ENCODE measurements at places on chromosomes 12 and 14.

DNA sequence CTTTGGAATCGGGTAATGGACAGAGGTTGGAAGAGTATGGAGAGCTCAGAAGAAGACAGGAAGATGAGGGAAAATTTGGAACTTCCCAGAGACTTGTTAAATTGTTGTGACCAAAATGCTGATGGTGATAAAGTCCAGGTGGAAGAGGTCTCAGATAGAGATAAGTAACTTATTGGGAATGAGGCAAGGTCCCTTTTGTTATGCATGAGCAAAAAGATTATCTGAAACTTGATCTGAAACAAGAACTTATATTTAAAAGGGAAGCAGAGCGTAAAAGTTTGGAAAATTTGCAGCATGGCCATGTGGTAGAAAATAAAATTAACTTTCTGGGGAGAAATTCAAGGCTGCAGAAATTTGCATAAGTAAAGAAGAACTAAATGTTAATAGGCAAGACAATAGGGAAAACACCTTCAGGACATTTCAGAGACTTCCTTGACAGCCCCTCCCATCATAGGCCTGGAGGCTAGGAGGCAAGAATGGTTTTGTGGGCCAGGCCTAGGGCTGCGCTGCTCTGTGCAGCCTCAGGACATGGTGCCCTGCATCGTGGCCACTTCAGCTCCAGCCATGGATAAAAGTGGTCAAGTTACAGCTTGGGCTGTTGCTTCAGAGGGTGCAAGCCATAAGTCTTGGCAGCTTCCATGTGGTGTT is 425.7 kb upstream of the PRICKLE1 start:
- no peak for DNase-seq

GRCh38 chr12:69366796-69367195 is 7.3 kb downstream of the YEATS4 start:
- no peak for DNase-seq

DNA sequence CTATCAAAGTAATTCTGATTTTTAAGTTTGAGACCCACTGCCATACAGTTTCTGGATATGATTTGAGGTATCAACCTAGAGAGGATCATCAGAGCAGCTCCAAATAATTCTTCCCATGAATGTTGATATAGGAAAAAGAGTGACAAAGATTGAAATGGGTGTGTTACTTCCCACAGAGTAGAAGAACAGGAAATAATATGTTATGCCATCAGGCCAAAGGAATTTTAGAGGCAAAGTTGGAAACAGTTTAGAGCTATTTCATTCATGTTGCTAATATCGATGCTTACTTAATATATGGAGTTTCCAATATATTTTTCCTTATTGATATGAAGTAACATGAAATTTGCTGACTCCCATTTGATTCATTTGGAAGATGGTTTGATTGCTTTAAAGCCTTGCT is 8.9 kb upstream of the MSRB3 start:
- no peak for DNase-seq

GRCh38 chr12:105048315-105048714 is 35.9 kb downstream of the ALDH1L2 start:
- DNase-seq, result no peak

- no peak for DNase-seq
Observed at GRCh38 chr14:98200601-98201000, 1071.4 kb downstream of the BCL11B start.

GRCh38 chr12:120071493-120072020 is 45.0 kb downstream of the RAB35 start:
- no peak for DNase-seq

DNA sequence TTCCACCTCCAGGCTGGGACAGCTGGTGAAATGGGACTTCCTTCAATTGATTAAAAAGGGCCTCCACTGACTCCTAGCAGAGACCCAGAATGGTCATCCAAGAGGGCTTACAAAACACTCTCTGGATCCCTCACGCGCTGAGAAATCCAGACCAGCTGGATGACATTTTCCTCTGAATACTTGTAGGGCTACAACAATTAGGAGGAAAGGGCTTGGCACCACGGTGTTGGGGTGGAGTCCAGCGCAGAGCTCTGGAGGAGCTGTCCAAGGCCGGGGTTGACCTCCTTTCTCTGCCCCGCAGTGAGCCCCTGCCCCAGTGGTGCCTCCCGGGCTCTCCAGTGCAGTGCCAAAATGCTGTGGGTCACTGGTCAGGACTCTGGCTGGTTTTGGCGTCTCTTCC is 189.0 kb upstream of the CCND2 start:
- DNase-seq, result no peak

DNA sequence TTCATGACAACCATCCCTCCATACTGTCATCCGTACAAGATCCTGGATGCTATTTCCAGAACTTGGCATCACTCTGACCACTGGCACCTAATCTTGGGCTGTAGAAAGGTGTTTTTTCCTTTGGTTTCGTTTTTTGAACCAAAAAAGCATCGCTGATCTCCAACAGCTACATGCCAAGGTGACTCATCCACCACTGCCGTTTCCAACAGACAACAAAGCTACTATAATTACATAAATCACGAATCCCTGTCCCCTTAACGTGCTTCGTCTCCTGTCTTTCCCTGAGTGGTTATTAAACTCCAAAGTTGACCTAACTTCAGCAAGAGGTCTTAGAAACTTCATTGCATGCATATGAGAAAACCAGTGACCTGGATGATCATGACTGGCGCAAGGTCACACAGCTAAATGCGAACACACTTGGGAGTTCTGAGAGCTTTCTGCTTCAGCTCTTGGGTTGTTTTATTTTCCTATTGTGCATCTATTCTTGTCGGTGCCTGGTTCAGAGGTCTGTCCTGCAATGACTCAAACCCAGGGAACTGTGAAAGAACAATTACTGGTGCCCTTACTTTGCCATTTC is 99.9 kb downstream of the PPM1H start:
- DNase-seq, result no peak

- no peak for DNase-seq
Observed at GRCh38 chr12:44019118-44019517, 183.2 kb downstream of the TMEM117 start.

DNA sequence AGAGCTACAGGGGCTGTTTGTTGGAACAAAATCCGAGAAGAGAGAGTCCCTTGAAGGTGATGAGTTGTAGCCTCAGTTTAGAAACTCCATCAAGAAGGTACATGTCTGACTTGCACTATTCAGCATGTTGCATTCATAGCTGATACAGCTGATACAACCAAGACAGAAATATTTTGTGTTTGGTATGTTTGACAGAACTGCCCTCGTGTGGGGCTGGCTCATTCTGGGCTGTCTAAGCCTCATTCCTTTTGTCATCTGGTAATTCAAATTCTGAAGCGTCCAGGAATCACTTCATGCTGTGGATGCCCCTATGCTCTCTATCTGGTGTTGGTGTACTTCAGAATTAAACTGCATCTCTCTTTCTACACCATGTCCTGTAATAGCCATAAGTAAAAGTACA is 126.3 kb downstream of the ANO6 start:
- no peak for DNase-seq

DNA sequence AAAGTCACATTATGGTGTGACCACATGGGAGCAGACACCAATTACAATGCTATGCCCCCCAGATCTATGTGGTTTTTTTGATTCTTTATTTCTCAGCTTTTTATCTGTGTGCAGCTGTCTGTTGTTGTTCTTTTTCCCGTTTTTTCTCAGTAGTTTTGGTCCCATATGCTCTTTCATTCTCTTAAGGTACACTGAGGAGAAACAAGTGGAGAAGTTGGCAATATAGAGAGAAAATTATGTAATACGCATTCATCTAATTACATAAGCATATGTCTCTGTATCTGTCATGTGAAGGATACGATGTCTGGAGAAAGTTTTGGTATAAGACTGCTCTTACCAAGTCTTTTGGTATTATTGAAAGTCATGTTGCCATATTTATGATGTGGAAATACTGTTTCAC is 819.0 kb downstream of the NRXN3 start:
- no peak for DNase-seq

- no peak for DNase-seq
Observed at GRCh38 chr12:76529226-76529918, 30.2 kb downstream of the OSBPL8 start.

- DNase-seq, result no peak
Observed at GRCh38 chr12:54384591-54385041, at the start of gene ZNF385A. TSS of gene ZNF385A (minus strand) at chr12:54384733. CDS start at chr12:54384514, 219 bp downstream.

DNA sequence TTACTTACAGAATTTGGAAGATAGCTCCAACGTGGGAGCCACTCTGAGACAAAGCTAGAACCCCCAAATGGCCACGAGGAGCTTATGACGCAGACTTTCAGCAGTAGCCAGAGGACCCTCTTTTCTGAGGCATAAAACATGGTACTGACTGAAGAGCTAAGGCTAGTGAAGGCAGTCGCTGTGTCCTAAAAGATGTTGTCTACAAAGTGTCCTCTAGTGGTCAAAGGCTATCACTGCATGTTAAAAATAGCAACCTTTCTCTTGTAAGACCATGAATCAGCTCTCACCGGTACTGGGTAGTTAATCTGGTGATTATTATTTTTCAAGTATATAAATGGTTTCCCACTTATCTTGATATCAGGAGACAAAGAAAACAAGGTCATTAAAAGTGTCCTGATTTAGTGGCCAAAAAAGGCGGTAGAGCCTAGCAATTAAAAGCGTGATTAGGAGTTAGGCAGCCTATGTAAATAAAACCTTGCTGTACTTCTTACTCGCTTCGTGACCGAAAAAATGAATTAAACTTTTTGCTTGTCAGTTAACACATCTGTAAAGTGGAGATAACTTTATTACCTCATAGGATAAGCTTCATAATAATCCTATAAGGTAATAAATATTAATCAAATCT is 47.0 kb upstream of the LGR5 start:
- no peak for DNase-seq

GRCh38 chr12:96652870-96653269 is 163.5 kb downstream of the CFAP54 start:
- no peak for DNase-seq

DNA sequence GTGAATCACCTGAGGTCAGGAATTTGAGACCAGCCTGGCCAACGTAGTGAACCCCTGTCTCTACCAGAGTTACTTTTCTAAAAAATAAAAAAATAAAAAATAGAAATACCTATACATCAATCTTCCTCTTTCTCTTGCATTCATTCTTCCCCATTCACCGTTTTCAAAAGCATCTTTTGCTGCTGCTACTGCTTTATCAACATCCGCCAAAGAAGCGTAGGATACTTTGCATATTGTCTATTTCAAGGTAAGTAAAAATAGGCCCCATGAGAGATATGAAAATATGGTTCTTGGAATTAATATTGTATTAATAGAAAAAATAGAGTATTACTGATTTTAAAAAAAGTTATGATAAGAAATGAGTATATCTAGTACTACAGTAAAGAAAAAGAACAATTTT is 32.3 kb downstream of the ALDH1L2 start:
- DNase-seq, result no peak

- DNase-seq, result no peak
Observed at GRCh38 chr12:7959701-7960121, 23.7 kb upstream of the SLC2A3 start.

DNA sequence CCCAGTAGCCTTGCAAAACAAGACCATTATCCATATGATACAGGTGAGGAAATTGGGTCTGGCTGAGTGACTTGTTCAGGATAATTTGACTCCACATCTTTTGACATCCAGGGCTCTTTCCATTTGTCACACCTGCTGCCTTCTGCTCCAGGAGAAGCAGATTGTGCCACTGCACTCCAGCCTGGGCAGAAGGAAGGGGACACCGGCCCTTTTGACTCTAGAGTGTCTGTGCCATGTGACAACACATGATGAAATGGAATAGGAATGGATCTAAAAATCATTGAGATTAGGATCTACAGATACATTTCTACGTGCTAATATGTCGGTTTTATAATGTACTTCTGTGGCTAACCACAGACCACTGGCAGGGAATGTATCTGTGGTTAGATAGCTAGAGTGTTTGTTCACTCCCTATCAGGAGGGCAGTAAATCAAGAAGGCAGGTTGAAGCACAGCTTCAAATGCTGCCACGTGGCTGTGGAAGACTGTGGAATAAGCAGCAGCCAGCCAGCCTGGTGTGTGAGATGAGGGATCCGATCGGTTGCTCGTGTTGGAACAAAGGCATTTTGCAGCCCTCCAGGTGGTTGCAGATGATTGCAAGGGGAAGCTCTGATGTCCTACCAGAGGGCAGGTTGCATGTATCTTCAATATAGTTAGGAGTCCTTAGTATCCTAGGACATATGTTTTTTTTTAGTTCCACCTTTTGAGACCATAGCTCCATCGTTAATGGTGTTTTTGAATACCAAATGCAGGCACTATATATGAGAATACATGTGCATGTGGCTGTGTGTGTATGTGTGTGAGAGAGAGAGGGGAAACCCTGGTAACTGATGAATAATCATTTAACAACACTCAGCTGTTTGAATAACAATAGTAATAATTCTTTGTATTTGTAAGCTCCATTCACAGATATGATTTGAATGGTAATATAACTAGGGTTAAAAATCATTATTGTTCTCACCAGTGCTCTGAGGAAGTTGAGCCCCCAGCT is 28.6 kb downstream of the EML1 start:
- no peak for DNase-seq

All from activated CD4-positive, CD25-positive, alpha-beta regulatory T cell (primary cell).